ENCODE measurements at places on chromosomes 1 and 21.
A peak's percentile ranks its signal among the peaks of the same experiment; 100 is the strongest.

DNA sequence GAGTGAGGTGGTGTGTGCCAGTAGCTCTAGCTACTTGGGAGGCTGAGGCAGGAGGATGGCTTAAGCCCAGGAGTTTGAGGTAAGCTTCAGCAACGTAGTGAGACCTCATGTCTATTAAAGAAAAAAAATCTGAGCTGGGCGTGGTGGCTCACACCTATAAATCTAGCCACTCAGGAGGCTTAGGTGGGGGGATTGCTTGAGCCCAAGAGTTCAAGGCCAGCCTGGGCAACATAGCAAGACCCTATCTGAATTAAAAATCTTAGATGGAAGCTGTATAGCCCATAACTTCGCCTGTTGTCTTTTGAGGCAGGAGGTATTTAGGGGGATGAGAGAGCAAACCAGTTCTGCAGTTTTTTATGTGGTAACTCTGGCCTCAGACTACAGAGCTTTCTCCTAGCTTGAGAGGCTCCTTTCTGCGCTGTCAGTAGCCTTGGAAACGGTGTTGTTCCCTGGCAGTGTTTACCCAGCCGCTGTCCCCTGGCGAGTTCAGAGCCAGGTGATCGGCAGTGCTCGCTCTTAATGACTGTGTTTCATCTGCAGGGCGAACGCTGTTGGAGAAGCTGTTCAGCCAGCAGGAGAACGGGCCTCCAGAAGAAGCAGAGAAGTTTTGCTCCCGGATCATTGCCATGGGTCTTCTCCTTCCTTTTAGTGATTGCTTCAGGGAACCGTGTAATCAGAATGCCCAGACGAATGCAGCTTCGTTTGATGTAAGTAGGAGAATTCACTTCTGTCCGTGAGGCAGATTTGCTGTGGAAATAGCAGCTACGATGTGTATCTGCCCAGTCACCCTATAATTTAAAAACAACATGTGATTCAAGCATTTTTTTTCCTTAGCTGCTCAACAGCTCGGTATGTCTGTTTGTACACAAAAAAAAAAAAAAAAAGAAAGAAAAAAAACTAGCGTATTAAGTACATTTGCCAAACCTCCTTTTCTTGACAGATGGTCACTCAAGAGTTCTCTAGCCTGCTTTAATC, 31.2 kb downstream of the FMN2 start:
- DNase-seq, result peak; percentile 89

- DNase-seq, result no peak
These were observed 229.4 kb downstream of the OMA1 start for GRCh38 chr1:58317086-58317485.

DNA sequence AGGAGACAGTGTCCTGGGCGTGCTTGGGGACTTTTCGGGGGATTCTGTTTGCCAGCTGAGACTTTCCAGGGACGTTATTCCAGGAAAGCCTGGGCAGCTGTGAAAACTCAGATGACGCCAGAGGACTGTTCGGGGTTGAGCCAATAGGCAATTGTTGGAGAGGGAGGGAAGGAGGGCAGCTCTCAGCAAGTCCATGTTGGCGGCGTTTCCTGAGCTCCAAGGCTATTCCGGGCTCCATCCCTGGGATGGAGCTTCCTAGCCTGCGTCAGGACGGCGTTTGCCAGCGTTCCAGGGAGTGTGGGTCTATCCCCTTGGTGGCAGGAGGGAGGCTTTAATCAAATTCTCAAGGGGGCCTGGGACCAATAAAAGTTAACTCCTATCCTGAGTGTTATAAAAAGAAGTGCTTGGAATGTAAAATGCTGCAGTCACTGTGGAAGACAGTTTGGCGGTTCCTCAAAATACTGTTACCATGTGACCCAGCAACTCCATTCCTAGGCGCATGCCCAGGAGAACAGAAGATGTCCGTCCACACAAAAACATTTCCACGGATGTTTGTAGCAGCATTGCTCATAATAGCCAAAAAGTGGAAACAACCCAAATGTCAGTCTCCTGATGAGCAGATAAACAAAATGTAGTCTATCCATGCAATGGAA, 15.2 kb downstream of the SLC27A3 start:
- DNase-seq, result no peak

GRCh38 chr1:45647248-45648021, 23.6 kb upstream of the CCDC17 start:
- no peak for DNase-seq

DNA sequence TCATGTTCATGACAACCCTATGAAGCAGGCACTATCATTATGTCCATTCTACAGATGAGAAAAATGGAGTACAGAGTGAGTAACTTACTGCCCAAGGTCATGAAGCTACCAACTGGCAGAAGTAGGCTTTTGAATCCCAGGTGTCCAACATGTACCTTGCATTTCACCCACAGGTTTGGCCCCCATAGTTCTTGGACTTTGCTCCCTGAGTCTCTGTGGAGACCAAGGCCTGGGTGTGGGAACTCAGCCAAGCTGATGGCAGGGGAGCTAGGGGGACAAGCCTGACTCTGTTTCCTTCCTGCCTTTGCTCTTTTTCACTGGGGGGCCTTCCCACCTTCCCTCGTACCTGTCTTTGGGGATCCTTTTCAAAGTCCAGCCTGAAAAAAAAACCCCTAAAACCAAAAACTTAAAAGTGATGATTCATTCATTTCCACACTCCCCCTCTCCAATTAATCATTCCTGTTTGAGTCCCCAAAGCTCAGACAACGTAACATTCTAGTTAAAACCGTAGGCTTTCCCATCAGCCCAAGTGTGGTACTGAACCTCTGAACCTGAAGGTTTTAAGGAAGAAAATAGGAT, 8.5 kb upstream of the TTC22 start:
- DNase-seq, result no peak

- no peak for DNase-seq
These were observed 16.2 kb upstream of the CACHD1 start for GRCh38 chr1:64453688-64454087.

DNA sequence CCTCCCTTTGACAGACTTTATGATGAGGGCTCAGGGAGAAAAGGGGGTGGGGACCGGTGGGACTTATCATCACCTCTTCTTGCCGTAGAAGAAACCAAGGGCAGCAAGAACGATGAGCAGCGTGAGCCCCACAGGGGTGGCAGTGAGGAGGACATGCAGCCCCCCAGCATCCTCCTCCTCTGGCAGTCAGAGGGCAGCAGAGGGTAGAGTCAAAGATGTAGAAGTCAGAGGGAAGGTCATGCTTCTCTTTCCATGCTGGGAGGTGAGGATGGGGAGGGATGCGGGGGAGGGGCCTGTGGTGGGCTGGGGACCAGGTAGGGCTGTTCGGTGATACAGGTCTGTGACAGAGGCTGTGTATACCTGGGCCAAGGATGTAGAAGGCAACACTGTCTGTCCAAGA, 14.8 kb downstream of the INSRR start:
- no peak for DNase-seq

DNA sequence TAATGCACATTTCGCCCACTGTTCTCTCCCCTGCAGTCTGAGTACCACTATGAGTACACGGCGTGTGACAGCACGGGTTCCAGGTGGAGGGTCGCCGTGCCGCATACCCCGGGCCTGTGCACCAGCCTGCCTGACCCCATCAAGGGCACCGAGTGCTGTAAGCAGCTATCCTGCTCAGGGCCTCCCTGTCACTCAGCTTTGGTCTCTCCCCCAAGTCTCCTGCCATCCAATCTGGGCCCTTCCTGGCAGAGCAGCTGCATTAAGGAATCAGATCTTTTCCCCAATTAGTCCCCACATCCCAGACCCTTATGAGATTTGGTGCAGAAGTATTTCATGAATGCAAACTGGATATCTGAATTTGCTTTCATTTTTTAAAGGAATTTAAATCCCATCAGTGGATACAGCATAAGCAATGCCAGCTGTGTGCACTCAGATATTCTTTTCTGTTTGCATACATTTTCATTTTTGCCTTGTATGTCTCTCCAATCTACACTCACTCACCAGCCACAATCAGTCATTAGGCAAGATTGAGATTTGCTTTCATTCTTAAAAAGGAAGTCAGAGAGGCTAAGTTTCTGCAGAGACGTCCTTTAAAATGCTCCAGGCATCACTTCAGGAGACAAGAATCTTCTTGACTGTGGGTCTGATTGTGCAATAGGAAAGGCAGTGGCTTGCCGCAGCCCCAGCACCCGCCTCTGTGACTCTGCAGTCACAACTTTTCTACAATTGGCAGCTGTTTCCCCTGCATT, 48.1 kb downstream of the ELAPOR1 start:
- no peak for DNase-seq

DNA sequence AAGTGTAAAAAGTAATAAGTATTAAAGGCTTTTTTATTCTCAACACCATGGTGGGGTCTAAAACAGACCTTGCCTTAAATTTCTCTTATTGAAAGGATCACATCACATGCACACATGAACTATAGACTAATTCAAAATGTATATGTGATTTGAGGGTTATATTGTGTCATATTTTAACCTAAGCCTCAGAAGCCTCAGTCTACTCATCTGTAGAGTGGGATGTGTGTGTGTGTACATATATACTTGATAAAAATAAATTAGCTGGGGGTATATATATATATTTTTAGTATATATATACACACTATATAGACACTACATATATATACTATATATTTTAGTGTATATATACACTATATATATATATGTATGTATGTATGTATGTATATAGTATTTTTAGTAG, 58.8 kb downstream of the KCTD3 start:
- DNase-seq, result no peak

DNA sequence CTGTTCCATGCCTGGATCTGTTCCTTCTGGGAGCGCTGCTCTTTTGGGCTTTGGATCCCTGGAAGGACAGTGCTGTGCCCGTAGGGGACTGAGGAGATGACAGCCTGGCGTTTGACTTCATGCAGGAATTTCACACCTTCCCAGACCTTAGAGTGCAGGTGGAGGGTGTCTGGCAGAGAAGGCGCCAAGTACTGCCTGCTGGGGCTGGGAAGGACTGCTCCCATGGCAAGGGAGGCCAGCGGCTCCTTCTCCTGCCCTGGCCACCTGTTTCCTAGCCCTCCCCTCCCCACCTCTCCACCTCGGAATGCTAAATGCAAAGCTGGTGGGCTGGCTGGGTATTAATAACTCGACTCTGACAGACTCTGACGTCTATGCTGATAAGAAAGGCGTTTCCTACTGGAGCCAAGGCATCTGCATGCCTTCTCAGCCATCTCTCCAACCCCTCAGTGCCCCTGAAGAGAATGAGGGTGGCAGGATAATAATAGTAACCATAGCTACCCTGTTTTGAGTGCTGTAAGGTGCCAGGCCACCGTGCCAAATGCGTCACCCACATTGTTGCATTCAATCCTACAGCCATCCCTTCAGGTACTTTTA, 17.5 kb upstream of the PDIK1L start:
- no peak for DNase-seq

GRCh38 chr1:240732390-240732789, 120.4 kb upstream of the GREM2 start:
- peak; percentile 78 for DNase-seq

- DNase-seq, result no peak
These were observed 44.5 kb upstream of the PRRX1 start for GRCh38 chr1:170619241-170620028.

GRCh38 chr1:240714568-240715292, 102.8 kb upstream of the GREM2 start:
- DNase-seq, result no peak

DNA sequence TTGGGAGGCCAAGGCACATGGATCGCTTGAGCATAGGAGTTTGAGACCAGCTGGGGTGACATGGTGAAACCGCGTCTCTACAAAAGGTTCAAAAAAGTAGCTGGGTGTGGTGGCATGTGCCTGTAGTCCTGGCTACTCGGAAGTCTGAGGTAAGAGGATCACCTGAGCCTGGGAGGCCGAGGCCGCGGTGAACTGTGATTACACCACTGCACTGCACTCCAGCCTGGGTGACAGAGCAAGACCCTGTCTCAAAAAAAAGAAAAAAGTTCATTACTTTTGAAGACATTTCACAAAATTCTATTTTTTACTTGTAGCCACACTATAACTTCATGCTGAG, 2.1 kb upstream of the DENND2C start:
- no peak for DNase-seq

DNA sequence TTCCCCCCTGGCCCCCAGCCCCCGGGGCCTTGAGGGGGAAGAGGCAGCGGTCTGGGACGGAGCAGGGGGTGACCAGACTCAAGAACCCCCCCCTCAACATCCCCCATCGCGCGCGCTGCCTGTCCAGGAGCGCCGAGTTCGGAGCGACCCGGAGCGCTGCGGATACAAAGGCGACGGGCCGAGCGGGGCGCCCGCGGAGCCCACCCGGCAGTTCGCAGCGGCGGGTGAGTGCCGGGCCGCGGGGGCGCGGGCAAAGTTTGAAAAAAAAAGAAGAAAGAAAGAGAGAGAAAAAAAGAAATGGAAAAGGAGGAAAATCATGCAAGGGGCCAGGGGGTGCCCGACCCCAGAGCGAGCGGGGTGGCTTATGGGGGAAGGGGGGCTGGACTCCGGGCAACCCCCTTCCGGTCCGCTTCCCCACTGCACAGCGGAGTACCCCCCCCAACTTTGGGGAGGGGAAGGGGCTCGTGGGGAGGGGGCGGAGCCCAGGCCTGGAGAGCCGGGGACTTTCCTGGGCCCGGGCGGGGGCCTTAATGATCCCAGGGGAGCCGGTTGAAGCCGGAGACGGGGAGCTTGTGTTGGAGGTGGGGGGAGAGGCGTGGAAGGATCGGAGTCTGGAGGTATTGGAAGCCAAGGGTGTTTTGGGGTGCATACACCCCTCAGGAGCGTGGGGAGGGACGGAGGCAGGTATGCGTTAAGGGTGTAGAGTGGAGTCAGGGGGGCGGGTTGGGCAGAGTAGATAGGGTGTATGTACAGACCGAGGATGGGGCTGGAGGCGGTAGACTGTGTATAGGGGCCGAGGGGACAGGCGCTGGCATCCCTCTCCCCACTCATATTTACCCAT, 502 bp downstream of the VANGL2 start:
- DNase-seq, result peak; percentile 31

GRCh38 chr1:61852670-61853015, 110.4 kb downstream of the PATJ start:
- peak; percentile 10 for DNase-seq

DNA sequence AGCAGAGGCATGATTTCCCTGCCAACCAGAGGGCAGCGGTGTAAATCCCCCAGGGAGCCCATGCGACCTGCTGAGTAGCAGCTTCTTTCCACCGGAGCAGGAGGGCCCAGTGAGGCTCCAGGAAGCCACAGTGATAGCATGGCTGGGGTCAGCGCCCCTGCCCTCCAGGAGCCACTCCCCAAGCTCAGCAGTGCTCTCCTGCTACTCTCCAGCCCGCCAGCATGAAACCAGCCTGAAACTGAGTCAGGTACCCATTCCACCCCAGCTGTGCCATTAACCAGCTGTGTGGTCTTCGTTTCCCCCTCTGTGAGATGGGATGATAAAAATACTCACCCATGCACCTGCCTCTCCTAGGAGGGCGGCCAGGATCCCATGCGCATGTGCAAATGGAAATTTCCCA, 123.8 kb upstream of the TMEM51 start:
- DNase-seq, result no peak

DNA sequence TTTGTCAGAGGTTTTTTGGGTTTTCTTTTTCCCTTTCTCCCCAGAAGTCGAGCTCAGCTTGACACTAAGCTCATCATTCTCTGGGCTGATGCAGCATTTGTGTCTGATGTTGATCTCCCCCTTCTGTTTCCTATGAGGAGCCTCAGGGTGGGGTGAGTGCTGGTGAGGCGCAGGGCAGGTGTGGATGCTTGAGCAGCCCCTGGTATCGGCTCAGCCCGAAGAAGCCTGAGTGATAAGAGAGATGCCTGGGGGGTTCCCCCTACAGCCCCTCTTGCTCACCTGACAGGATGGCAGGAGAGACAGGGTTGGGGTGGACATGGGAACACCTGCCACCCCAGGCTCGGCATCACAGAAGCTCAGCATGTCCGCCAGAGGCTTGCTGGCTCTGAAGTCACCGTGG, 239.0 kb downstream of the RHOU start:
- no peak for DNase-seq
